ENCODE measurements at places on chromosomes 2 and 18. TPM values are rescaled to one million over a fixed set of nuclear protein-coding genes. Genes with fewer than 3 reads are reported as not detected.
A peak's percentile ranks its signal among the peaks of the same experiment; 100 is the strongest.

DNA sequence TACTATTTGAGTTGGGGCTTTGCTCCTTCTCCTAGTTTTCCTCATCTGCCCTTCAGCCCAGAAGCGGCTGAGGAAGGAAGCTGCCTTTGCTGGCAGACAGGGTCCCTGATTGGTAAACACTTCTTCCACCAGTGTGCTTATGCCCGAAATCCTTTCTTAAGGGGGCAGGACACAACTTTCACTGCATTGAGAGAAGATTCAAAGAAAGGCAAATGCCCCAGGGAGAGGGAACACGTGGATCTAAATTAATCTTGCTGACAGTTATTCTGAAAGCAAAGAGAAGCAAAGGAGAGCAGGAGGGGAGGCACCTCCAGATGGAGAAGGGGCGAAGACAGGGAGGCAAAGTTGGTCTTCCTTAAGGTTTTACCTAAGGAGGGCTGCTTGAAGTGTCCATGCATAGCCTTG lies 92.1 kb upstream of the EFEMP1 start:
- peak; percentile 52 for DNase-seq

- no peak for DNase-seq
These were observed 47.3 kb upstream of the OTX1 start for GRCh38 chr2:63003351-63003750.

GRCh38 chr2:212928681-212929080 lies 222.7 kb downstream of the IKZF2 start:
- DNase-seq = no peak

The TUBA4B gene
- not detected for total RNA-seq

The LIMS1 gene
- 430 TPM for total RNA-seq
